ENCODE measurements at places on chromosomes 1 and 21.

DNA sequence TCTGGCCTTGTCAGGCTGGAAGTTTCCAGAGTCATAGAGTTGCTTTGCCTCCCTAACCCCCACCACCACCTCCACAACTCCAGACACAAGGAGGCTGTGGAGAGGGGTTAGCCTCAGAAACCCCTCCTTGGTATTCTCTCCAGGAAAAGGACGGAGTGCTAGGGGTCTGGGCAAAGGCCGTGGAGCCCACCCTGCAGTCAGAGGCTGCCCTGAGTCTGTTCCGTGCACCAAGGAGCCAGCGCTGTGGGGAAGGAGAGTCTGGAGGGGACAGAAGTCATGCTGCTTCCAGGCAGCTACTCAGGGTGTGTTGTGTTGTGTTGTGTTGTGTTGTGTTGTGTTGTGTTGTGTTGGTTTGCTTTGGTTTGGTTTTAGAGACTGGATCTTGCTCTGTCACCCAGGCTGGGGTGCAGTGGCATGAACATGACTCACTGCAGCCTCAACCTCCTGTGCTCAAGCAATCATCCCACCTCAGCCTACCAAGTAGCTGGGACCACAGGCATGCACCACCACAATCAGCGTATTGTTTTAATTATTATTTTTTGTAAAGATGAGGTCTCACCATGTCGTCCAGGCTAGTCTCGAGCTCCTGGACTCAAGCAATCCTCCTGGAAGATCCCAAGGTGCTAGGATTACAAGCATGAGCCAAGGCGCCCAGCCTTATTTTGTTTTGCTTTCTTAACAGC is 122.2 kb upstream of the TMEM51 start:
- H3K27ac ChIP-seq = no peak overlapping the region
- no peaks in the 10 kb centered on the region for H3K36me3 ChIP-seq
- no peak for DNase-seq
- H3K4me1 ChIP-seq = peaks cover 2% of the 10 kb centered on the region
- H3K27me3 ChIP-seq = no peaks in the 10 kb centered on the region
- H3K4me3 ChIP-seq = no peak overlapping the region

DNA sequence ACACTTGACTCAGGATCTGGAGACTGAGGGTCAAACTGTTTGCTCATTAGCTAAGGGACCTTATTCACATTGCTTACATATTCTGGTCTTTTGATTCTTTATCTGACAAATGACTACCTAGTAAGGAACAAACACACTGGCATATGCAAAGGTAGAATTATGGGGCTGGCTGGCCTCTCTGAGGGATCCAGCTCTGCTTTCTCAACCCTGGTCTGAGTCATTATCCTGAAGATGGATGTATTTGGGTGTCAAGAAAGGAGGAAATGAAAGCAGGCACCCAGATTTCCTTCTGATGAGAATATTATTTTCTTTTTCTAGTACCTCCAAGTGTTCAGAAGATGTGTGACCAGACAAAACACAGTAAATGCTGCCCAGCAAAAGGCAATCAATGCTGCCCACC is 6.0 kb downstream of the SMCP start:
- DNase-seq = no peak
- H3K36me3 ChIP-seq = no peaks in the 10 kb centered on the region
- H3K27ac ChIP-seq = no peak overlapping the region
- H3K4me1 ChIP-seq = no peaks in the 10 kb centered on the region
- no peak overlapping the region for H3K4me3 ChIP-seq

- H3K27ac ChIP-seq = no peak overlapping the region
- H3K4me3 ChIP-seq = no peak overlapping the region
- no peaks in the 10 kb centered on the region for H3K4me1 ChIP-seq
- DNase-seq = no peak
Observed at GRCh38 chr1:117832453-117832852, 97.0 kb downstream of the GDAP2 start.

- no peaks in the 10 kb centered on the region for H3K36me3 ChIP-seq
- no peaks in the 10 kb centered on the region for H3K27me3 ChIP-seq
- no peak overlapping the region for H3K4me3 ChIP-seq
- no peak overlapping the region for H3K27ac ChIP-seq
- no peaks in the 10 kb centered on the region for H3K4me1 ChIP-seq
- DNase-seq = no peak
Observed at GRCh38 chr1:231972111-231972445, 345.5 kb downstream of the DISC1 start.

GRCh38 chr1:214259353-214259977 is 21.5 kb upstream of the SMYD2 start:
- no peaks in the 10 kb centered on the region for H3K4me1 ChIP-seq
- H3K27me3 ChIP-seq = no peaks in the 10 kb centered on the region
- no peak overlapping the region for H3K27ac ChIP-seq
- H3K36me3 ChIP-seq = no peaks in the 10 kb centered on the region
- DNase-seq = no peak

- no peak overlapping the region for H3K4me3 ChIP-seq
- no peak overlapping the region for H3K27ac ChIP-seq
- H3K4me1 ChIP-seq = peaks cover 12% of the 10 kb centered on the region
- no peaks in the 10 kb centered on the region for H3K36me3 ChIP-seq
- no peaks in the 10 kb centered on the region for H3K27me3 ChIP-seq
Observed at GRCh38 chr1:109909561-109909960, 1.1 kb upstream of the CSF1 start.

DNA sequence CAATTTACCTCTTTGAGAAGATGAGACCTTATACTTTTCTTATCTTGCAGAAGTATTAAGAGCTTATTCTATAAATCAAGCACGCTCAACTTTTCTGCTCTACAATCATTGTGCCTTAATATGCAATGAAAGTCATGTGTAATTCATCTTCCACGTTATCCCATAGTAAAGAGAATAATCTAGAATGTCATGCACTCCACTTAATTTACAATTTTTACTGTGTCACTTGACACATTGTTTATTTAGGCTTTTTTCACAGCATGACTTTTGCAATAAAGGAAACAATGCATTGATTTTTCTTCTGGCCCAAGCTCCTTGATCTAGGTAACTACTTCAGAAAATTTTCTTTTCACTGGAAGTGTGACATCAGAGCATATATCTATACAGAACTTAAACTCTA is 290.9 kb downstream of the HHIPL2 start:
- no peak for DNase-seq
- no peaks in the 10 kb centered on the region for H3K4me1 ChIP-seq
- no peaks in the 10 kb centered on the region for H3K27me3 ChIP-seq
- H3K4me3 ChIP-seq = no peak overlapping the region

- DNase-seq = peak; percentile 73
- H3K4me1 ChIP-seq = peaks cover 53% of the 10 kb centered on the region
- peak overlapping the region; percentile 93 for H3K27ac ChIP-seq
Observed at GRCh38 chr1:43975249-43975961, 645 bp downstream of the ATP6V0B start.

GRCh38 chr21:33058957-33059356 is 11.0 kb upstream of the OLIG1 start:
- no peak overlapping the region for H3K4me3 ChIP-seq
- H3K36me3 ChIP-seq = no peaks in the 10 kb centered on the region
- no peak overlapping the region for H3K27ac ChIP-seq
- no peak for DNase-seq
- no peaks in the 10 kb centered on the region for H3K4me1 ChIP-seq

- H3K27ac ChIP-seq = no peak overlapping the region
- H3K36me3 ChIP-seq = no peaks in the 10 kb centered on the region
- no peak overlapping the region for H3K4me3 ChIP-seq
- no peak for DNase-seq
- no peaks in the 10 kb centered on the region for H3K27me3 ChIP-seq
Observed at GRCh38 chr1:37662031-37662755, 27.5 kb upstream of the RSPO1 start.

DNA sequence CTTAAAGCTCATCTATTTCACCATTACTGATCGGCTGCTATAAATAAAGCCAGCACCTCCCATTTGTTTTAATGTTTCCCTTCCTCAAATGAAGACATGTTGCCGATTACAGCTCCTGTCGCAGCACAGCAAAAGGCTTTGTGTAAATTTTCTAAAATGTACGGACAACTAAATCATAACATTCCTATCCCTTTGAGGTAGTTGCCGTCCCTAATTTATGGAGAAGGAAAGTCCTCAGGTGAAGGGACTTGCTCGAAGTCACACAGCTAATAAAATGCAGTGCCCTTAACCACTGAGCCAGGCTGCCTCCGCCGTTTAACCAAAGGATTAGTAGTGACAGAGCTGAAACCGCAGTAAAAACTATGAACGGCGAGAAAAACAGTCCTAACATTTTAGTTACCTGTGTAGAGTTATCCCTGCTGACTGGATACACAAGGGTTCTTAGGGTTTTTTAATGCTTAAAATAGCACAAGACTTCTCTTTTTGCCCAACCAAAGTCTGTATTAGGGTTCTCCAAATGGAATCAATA is 871 bp downstream of the PINK1 start:
- peak overlapping the region; percentile 99 for H3K4me3 ChIP-seq
- H3K27me3 ChIP-seq = no peaks in the 10 kb centered on the region
- no peak for DNase-seq
- H3K36me3 ChIP-seq = no peaks in the 10 kb centered on the region

All from Peyer's patch (tissue), 4 donors.